Naive thymus-derived CD4-positive, alpha-beta T cell (primary cell): ENCODE measurements at places on chromosomes 7 and 10. TPM values are rescaled to one million over a fixed set of nuclear protein-coding genes. Genes with fewer than 3 reads are reported as not detected.

Gene PNLIP
- total RNA-seq, result not detected

Gene CFAP70
- total RNA-seq, result 4.6 TPM

Gene HYAL4
- total RNA-seq, result 0.19 TPM

- H3K4me3 ChIP-seq, result peak overlapping the region; percentile 96
- DNase-seq, result peak; percentile 81
- no peaks in the 10 kb centered on the region for H3K27me3 ChIP-seq
- H3K27ac ChIP-seq, result peak overlapping the region; percentile 92
- peaks cover 4% of the 10 kb centered on the region for H3K4me1 ChIP-seq
Measured at GRCh38 chr10:103661198-103661950, 167.9 kb downstream of the NEURL1 start.

DNA sequence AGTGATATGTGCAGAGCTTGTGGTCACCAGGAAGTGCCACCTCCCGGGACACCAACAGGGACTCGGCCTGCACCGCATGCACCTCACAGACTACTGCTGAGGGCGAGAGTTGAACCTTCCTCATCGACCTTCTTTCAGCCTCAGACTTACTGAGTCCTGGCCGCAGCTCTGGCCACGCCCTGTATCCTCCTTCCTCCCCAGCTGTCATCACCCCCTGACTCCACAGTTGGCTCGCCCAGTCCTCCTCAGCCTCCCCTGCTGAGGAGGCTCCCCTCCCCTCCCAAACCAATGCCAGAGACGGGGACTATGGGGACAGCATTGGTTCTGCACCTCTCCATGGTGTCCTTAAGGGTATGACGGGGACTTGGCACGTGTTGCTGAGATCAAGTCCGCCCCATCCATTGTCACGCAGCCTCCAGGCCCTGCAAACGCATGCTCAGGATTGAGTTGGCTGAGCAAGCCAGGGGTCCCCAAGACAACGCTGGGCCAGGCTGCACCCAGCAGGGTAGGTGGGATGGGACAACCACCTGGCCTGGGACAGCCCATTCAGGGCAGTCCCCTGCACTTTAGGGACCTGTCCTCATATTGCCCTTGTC lies 49.0 kb downstream of the YKT6 start:
- H3K36me3 ChIP-seq, result no peaks in the 10 kb centered on the region
- no peaks in the 10 kb centered on the region for H3K27me3 ChIP-seq
- no peaks in the 10 kb centered on the region for H3K4me1 ChIP-seq
- DNase-seq, result no peak
- H3K4me3 ChIP-seq, result no peak overlapping the region

DNA sequence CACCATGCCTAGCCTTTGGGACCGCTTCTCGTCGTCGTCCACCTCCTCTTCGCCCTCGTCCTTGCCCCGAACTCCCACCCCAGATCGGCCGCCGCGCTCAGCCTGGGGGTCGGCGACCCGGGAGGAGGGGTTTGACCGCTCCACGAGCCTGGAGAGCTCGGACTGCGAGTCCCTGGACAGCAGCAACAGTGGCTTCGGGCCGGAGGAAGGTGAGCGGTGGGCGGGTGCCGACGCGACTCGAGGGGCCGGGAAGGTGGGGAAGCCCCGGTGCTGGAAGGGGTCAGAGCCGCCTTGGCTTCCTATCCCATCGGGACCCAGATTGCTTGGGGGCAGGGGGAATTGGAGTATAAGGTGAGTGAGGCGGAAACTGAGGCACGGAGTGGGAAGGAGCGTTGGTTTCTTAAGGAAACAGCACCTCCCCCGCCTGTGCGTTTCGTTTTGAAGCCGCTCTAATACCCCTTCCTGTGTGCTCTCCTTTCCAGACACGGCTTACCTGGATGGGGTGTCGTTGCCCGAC lies 547 bp downstream of the DDIT4 start:
- peaks cover 20% of the 10 kb centered on the region for H3K4me1 ChIP-seq
- H3K27ac ChIP-seq, result peak overlapping the region; percentile 96
- no peak for DNase-seq
- no peaks in the 10 kb centered on the region for H3K27me3 ChIP-seq

DNA sequence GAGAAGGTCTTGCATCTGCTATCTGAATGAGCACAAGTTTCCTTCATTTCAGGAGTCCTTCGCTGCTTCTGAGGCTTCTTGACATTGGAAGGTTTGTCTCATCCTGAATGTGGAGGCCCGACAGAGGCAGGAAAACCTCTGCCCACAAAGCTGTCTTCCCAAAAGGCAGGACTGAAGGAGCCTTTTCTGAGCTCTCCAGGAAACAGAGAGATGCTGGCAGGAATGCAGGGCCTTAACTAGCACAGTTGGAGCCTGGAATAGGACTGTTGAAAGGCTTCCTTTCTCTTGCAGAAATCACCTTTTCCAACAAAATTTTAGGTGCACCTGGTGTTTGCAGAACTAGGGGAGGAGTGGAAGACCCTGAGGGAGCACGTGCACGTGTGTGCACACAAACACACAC lies 637.4 kb upstream of the MKI67 start:
- H3K36me3 ChIP-seq, result no peaks in the 10 kb centered on the region
- no peak overlapping the region for H3K4me3 ChIP-seq
- no peak overlapping the region for H3K27ac ChIP-seq
- DNase-seq, result no peak
- H3K27me3 ChIP-seq, result no peaks in the 10 kb centered on the region

DNA sequence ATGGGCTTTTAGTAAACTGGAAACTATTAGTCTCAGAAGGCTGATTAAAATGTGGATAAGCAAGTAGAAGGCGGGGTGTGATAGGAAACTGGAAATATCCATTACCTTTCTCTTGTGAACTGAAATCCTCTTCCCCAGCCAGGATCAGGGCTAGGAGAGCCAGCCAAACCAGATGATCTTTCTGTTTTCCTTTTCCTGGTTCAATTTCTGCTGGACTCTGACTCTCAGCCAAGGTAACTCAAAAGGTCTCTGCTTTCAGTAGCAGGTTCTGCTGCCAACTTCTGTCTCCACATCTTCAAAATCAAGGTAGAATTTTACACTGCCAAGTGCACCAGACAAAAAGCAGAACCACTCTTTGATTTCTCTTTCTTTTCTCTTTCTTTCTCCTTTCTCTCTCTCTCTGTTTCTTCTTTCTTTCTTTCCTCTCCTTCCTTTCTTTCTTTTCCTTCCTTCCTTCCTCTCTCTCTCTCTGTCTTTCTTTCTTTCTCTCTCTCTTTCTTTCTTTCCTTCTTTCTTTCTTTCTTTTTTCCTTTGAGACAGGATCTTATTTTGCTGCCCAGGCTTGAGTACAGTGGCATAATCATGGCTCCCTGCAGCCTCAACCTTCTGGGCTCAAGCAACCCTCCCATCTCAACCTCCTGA lies 30.8 kb downstream of the OTUD1 start:
- no peak overlapping the region for H3K27ac ChIP-seq
- no peaks in the 10 kb centered on the region for H3K4me1 ChIP-seq
- no peak for DNase-seq
